ENCODE measurements at places on chromosomes 1 and 21.

- DNase-seq: no peak
Measured at GRCh38 chr1:53792806-53793205, 45.3 kb downstream of the NDC1 start.

GRCh38 chr1:219708919-219709543 lies 96.1 kb upstream of the ZC3H11B start:
- DNase-seq: no peak

DNA sequence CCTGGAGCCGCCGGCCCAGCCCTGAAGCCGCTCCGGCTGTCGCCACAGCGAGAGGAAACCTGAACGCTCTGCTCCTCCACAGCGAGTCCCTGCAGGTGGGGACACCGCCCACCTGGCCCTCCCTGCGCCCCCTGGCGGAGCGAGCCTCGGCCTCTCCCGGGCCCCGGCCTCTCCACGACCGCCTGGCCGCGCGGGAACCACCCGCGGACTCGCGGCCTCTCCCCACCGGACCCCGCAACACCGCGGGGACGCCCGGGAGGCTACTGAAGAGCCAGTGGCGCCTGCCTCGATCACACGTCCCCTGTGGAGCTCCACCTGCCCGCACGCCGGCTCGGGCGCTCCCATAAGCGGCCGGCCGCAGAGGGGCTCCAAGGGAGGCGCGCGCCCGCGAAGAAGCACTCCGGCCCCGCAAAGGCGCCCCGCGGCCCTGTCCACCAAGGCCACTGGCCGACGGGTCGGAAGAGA lies 109.6 kb downstream of the KCNN3 start:
- DNase-seq: peak; percentile 71

DNA sequence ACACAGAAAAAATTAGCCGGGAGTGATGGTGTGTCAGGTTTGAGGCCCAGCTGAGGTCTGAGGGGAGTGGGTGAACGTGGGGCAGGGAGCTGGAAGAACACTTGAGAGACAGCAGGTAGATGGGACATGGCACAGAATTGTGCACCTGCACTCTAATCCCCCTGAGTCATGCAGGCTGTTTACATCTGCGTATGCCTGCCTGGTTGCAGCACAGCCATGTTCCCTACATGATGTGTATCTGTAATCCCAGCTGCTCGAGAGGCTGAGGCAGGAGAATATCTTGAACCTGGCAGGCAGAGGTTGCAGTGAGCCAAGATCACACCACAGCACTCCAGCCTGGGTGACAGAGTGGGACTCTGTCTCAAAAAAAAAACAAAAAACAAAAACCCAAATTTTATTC lies 44.8 kb downstream of the ATP5PO start:
- DNase-seq: no peak

GRCh38 chr1:201180901-201181300 lies 9.7 kb upstream of the IGFN1 start:
- no peak for DNase-seq

DNA sequence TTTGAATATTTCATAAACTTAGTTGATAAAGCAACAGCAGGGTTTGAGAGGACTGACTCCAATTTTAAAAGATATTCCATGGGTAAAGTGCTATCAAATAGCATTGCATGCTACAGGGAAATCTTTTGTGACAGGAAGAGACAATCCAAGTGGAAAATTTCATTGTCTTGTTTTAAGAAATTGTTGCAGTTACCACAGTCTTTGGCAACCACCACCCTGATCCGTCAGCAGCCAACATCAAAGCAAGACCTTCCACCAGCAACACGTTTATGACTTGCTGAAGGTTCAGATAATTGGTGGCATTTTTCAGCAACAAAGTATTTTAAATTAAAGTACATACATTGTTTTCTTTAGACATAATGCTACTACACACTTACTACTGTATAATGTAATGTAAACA lies 47.8 kb downstream of the ADGRL4 start:
- DNase-seq: no peak

DNA sequence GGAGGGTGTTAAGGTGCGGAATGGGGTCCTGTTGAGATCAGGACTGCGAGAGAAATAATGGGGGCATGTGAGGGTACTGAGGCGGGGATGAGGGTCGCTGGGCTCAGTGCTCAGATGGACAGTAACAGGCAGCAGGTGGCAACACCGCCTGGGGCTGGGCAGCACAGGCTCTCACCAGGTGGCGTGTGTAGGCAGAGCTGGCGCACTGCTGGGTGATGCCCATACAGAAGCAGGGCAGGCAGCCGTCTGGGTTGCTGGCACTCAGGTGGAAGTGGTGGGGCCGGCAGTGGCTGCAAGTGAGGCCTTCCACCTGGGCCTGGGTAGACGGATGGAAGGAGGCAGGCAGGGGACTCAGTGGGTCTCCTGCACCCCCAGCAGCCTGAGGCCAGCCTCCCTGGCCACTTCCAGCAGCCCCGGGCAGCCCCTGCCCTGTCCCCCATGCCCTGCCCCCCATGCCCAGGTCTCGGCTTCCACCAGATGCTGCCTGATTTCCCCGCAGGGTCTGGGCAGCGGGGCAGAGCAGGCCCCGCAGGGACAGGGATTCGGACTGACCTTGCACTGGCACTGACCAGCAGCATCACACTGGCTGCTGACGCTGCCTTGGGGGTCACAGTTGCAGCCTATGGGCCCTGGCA lies 60.5 kb downstream of the LDLRAD2 start:
- DNase-seq: no peak

- no peak for DNase-seq
Measured at GRCh38 chr1:234840253-234840652, 230.3 kb upstream of the IRF2BP2 start.

GRCh38 chr1:48105165-48105564 lies 108.0 kb upstream of the TRABD2B start:
- DNase-seq: no peak

DNA sequence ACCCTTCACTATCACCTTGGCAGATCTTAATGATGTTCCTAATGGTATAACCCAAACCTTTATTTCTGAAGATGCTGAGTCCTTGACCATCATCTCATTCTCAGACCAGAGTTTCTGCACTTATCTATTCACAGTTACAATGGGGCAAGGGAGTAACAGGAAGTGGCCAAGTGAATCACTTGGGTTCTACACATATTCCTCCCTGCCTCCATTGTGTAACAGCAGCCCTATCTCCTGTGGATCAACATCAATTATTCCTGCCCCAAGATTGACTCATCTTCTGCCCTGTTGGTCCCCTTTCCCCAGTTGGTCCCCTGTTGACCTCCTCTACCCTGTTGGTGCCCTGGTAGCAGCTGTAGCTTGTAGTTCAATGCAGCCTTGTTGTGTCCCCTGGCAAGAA lies 10.3 kb upstream of the S100A7 start:
- no peak for DNase-seq

DNA sequence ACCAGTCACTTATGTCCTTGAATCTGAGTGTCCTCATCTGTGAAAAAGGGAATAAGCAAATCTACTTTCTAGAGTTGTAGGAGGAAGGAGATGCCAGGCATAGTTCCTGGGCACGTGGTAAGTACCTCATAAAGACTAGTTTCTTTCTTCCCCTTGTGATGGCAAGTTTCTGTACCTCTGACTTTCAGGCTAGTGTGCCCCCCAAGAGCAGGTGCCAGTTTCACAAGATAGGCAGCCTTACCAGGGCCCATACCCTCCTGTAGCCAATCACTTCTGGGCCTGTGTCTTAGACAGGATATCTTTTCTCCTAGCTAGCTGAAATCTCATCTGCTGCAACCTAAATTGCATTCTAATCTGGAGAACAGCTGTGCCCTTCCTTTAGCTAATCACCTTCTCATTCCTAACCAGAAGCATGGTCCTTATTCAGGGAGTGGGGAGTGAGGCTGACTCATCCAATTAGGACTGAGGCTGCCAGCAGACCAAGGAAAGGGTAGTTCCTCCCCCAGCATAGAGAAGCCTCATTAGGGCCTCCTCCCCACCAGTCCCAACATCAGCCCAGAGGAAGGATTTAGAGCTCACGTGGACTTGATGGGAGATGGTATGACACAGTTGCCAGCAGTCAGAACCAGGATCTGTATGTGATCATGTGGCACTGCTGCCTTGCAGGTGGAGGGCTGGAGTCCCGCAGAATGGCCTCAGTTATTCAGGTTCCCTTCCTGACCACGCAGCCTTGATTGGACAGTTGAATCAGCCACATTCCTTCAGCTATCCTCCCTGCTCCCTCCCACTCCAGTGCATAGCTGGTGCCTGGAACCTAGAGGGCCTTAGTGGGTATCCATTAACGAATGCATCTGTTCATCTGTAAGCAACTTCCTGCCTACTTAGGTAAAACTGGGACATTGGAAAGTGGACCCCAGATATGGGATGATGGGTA lies 7.9 kb downstream of the KLHDC8A start:
- DNase-seq: no peak

DNA sequence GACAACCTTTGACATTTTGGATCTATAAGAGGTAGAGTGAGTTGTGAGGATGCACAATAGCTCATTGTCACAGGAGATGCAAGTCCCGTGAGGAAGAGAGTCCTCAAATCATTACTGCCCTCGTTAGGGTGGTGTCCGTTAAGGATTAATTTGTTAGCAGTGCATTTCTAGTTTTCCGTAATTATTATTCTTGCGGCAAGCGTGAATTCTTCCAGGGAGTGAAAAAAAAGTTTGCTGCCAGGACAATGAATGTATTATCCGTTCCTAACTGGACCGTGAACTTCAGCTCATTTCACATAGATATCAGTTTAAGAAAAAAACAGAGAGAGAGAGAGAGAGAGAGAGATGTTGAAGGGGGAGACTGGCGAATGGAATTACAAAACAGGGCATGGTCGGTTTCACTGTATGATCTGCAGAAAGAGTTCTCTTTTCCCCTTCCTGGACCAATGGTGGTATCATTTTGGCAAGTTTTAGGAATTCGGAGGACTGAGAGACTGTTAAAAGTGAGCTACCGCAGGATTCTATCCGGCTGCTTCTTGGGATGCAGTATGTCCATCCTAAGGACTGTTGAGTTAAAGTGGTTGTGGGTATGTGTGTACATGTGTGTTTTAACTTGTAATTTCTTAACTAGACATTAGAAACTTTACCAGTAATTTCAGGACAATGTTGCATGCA lies 216.0 kb upstream of the NFIA start:
- DNase-seq: no peak

DNA sequence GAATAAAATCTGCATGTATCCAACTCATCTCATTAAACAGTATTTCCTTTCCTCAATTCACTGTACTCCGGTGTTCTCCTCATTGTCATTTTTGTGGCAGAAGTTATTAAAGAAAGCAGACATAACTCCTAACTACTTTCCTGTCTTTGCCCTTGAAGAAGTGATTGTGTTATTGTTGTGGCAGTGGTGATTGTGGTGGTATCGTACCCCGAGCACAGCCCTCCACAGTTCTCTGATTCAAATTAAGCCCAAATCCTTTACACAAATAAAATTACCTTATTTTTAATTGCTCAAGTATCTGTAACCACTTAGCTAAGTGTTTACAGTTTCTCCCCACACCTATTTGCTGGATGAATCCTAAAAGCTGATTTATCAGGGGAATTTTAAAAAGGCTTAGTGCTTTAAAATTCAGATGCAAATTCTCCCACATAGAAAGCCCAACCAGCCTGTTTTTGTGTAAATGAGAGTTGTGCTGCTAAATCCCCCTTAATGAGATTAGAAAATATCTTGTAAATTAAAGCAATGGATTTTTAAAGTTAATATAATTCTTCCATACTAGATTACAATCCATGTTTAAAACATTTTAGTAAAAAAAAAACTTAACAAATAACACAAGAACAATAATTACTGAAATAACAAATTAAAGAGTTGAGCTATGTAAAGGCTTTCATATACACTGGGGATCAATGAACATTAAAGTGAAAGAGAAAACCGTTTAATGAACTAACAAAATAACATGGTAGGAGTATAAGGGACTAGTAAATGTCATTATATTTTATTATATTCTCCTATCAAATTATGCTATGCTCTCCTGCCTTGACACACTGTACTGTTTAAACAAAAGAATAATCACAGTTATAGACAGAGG lies 259.0 kb downstream of the NEGR1 start:
- no peak for DNase-seq

DNA sequence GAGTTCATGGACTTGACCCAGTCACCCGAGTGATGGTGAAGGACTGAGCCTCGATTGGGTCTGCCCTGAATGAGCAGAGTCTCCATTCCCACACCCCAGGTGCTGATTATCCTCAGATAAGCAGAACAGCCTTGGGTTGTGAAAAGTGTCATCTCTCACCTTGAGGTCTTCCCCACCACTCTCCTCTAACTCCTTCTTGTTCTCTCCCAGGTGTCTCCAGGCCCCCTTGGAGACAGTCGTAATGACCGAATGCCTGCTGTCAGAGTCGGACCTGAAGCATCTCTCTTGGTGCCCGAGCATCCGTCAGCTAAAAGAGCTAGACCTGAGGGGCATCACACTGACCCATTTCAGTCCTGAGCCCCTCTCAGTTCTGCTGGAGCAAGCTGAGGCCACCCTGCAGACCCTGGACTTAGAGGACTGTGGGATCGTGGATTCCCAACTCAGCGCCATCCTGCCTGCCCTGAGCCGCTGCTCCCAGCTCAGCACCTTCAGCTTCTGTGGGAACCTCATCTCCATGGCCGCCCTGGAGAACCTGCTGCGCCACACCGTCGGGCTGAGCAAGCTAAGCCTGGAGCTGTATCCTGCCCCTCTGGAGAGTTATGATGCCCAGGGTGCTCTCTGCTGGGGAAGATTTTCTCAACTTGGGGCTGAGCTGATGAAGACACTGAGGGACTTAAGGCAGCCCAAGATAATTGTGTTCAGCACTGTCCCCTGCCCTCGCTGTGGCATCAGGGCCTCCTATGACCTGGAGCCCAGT lies 3.4 kb downstream of the PRAMEF12 start:
- DNase-seq: no peak

- no peak for DNase-seq
Measured at GRCh38 chr1:42962641-42963377, 4.1 kb upstream of the SLC2A1 start.

DNA sequence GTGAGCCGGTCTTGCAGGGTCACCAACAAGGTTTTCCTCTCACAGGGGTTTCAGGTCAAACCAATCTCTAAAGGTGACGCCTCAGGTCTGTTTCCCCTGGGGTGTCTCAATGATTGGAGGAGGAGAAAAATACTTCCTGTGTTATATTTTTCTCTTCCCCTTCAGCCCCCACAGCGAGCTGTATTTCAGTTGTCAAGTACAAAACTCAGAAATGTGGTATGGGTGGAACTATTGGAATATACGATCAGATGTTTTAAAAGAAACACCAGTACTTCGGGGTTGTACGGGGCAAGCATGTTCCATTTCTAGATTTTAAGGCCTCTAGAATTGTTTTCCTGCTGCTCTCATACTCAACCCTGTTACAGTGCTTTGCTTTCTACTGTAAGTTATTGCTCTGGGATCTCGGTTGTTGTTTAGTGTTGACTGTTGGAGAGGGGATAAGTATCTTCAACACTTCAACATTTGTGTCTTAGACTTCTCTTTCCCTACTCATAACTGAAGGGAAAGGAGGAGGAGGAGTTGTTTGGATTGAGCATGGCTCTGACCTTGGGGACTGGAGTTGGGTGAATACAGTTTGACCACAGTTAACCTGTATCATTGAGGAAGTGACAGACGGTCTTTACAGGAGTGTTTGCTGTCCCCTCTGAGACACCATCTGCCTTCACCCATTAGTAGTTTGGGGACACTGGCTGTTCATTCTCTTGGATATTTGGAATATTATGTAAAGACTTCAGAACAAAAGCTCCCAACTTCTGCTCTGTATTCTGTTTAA lies 2.0 kb downstream of the MAPKAPK2 start:
- peak; percentile 79 for DNase-seq
